ENCODE measurements at places on chromosomes 12 and 14. TPM values are rescaled to one million over a fixed set of nuclear protein-coding genes. Genes with fewer than 3 reads are reported as not detected.

DNA sequence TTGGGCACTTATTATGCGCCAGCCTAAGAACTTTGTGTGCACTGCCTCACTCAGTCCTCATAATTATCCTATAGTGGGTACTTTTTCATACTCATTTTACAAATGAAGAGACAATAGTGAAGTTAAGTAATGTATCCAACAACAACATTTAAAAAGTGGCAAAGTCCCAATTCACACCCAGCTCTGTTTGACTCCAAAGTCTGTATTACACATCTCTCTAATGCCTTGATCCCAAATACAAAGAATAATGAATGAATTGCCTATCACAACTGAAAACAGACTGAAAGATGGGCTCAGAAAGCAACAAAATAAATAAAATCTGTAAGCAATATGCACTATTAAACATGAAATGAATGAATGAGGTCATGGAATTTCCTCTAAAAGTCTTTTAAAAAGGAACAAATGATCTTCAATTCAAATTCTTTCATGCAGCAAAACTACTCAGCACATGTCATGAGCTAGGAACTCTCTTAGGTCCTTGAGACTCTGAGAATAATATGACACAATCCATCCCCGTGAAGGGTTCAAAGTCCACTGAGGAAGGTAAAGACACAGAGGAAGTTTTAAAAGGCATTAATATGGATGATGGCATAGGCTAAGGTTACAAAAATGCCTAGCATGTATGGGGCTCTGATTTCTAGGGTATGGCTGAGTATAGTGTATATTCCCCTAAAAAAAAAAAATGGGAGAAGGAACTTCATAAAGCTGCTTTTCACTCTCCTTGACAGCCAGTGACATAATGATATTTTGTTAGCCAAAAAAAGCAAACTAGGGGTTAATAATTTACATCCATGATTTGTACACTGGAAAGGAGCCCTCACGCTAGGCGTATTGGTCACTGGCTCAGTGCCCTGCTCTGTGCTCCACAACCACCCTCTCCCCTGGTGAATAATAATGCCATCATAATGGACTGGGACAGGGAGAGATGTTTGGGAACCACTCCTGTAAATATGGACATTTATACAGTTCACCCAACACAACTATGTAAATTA is 103.4 kb downstream of the SLC2A13 start:
- no peaks in the 10 kb centered on the region for H3K27me3 ChIP-seq
- no peak for DNase-seq
- no peak overlapping the region for H3K27ac ChIP-seq
- no peaks in the 10 kb centered on the region for H3K36me3 ChIP-seq
- no peak overlapping the region for H3K4me3 ChIP-seq

DNA sequence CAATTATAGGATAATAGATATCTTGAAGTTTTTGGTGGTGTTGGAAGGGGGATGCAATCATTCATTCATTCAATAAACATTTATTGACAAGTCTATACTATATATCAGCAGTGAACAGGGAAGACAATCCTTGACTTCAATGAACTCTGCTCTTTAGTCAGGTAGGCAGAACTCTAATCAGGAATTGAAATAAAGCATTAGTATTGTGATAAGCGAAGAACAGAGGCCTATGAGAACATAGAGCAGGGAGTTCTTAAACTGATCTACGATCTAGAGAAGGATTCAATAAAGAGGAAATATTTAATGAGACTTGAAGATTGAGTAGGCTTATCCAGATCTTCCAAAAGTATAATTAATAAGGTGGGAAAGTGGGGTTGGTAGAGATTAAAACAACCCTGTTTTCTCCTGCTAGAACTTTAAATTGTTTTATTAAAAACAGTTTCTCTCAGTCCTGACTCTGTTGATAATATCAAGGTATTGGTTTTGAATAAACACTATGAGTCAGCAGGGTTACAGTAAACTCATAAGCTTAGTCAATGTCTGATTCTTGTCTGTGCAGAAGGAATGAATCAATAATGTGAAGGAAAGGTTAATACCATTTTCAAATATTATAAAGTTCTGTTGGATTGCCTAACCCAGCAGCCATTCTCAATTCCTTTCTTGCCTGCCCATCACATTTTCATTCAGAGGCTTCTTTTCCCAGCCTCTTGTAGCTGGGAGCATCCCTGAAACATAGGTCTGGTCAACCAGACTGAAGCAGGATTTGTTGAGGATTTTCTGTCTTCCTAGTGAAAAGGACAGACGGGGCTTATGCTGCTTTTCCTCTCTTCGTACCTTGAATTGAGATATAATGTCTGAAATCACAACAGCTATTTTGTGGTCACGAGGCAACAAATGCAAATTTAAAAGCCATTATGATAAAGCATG is 38.9 kb upstream of the KTN1 start:
- no peaks in the 10 kb centered on the region for H3K36me3 ChIP-seq
- H3K4me1 ChIP-seq: no peaks in the 10 kb centered on the region
- DNase-seq: no peak
- no peak overlapping the region for H3K4me3 ChIP-seq

- no peak overlapping the region for H3K27ac ChIP-seq
- H3K4me1 ChIP-seq: no peaks in the 10 kb centered on the region
Observed at GRCh38 chr14:104383996-104384775, 195.4 kb upstream of the C14orf180 start.

- peak; percentile 21 for DNase-seq
- peaks cover 28% of the 10 kb centered on the region for H3K4me1 ChIP-seq
- H3K27me3 ChIP-seq: no peaks in the 10 kb centered on the region
- H3K36me3 ChIP-seq: no peaks in the 10 kb centered on the region
- H3K27ac ChIP-seq: no peak overlapping the region
Observed at GRCh38 chr12:65881965-65882413, 57.7 kb downstream of the HMGA2 start.

GRCh38 chr12:131910302-131911027 is 16.0 kb downstream of the ULK1 start:
- no peak overlapping the region for H3K27ac ChIP-seq
- H3K27me3 ChIP-seq: no peaks in the 10 kb centered on the region
- DNase-seq: no peak
- H3K4me1 ChIP-seq: peaks cover 7% of the 10 kb centered on the region
- H3K4me3 ChIP-seq: no peak overlapping the region
- peaks cover 72% of the 10 kb centered on the region for H3K36me3 ChIP-seq

DNA sequence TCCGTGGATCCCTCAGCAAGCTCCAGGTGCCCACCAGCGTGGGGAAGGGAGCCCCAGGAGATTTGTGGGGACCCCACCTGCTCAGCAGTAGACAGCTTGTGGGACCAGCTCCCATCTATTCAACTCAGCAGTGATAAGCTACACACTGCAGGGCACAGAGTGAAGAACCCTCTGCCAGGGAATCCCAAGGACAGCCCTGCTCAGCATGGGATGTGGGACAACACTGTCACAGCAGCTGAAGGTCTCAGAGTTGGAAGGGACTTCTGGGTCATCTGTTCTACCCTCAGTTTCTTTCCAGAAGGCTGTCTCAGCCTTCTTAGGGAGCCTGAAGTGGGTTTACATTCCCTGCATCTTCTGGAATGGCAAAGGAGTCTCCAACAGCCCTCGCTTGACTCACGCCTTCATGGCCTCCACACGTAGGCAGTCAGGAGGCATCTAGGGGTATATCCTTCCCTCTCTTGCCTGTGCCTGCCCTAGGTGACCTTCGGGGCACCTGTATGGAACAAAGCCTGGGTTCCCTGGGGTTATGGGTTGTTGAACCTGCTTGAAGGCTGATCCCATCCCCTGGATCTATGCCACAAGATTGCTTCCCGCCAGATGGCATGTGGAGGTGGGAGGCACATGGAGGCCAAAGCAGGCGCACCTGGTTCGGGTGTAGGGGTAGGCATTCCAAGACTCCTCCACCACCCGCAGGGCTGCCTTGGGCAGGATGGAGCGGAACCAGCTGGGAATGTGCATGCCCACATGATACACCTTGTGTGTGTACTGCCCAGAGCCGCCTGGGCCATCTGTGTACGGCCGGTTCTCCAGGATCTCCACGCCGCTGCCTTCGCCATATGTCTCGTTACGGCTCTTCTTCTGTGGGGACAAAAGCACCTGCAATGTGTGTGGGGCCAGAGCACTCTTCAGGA is 33.0 kb downstream of the ARL6IP4 start:
- H3K4me3 ChIP-seq: no peak overlapping the region
- no peaks in the 10 kb centered on the region for H3K27me3 ChIP-seq
- H3K4me1 ChIP-seq: no peaks in the 10 kb centered on the region

- H3K36me3 ChIP-seq: no peaks in the 10 kb centered on the region
- H3K27me3 ChIP-seq: no peaks in the 10 kb centered on the region
- no peak for DNase-seq
- no peak overlapping the region for H3K27ac ChIP-seq
- H3K4me3 ChIP-seq: peak overlapping the region; percentile 9
Observed at GRCh38 chr14:100709289-100710284, 17.1 kb upstream of the DLK1 start.

DNA sequence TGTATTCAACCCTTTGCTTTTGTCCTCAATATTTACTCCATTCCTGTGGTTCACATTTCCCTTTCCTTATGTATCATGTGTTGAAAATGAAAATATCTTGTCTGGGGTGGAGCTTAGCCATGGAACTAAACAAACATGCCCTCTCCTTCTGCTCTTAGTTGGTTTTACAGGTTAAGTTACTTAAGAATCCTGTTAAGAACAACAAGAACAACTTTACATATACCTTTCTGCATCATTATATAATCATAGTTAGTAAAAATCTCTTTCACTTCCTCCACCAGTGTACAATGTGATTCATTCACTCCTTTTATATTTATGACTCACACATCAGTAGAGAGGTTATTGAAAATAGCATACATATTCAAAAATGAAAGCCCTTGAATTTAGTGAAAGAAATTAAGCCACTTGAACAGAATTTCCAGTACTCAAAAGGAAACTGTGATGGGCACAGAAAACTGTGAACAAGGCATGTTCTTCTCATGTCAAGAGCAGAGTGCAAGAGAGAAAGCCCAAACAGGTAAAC is 307.7 kb downstream of the CCDC91 start:
- no peaks in the 10 kb centered on the region for H3K4me1 ChIP-seq
- H3K27me3 ChIP-seq: no peaks in the 10 kb centered on the region
- H3K27ac ChIP-seq: no peak overlapping the region
- no peak for DNase-seq
- no peak overlapping the region for H3K4me3 ChIP-seq
- H3K36me3 ChIP-seq: no peaks in the 10 kb centered on the region

DNA sequence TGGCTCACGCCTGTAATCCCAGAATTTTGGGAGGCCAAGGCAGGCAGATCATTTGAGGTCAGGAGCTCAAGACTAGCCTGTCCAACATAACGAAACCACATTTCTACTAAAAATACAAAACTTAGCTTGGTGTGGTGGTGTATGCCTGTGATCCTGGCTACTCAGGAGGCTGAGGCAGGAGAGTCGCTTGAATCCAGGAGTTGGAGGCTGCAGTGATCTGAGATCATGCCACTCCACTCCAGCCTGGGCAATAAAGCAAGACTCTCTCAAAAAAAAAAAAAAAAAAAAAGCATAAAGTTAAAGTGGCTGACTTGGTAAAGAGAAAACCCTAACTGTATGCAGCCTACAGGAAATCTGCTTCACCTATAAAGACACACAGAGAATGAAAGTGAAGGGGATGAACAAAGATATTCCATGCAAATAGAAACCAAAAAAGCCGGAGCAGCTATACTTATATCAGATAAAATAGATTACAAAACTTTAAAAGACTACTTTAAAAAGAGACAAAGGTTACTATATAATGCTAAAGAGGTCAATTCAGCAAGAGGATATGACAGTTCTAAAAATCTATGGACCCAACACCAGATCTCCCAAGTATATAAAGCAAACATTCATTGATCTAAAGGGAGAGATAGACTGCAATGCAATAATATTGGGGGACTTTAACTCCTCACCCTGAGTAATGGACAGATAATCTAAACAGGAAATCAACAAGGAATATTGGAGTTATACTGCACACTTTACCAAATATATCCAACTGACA is 4.1 kb downstream of the CLEC2B start:
- H3K4me1 ChIP-seq: no peaks in the 10 kb centered on the region
- no peak for DNase-seq
- no peak overlapping the region for H3K27ac ChIP-seq
- peak overlapping the region; percentile 40 for H3K4me3 ChIP-seq

GRCh38 chr12:14611640-14612203 is 44.0 kb upstream of the PLBD1 start:
- peaks cover 8% of the 10 kb centered on the region for H3K4me1 ChIP-seq
- H3K27me3 ChIP-seq: no peaks in the 10 kb centered on the region
- no peak overlapping the region for H3K4me3 ChIP-seq
- no peak overlapping the region for H3K27ac ChIP-seq
- DNase-seq: no peak

DNA sequence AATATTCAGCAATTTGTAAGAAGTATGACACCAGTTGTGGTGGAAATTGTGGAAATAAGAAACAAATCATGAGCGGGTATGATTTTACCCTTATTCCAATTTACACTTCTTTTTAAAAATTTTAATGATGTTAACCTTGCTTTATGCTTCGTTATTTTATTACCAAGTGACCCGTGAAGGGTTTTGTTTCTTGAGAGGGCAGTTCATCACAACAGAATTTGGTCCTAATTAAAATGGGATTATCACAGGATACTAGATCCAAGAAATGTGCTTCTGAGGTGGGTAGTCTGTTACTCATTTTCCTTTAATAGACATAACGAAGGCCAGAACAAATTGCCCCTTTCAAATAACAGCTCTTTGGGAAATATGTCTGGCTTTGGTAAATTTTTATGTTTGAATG is 25.5 kb upstream of the RASSF8 start:
- peaks cover 10% of the 10 kb centered on the region for H3K4me1 ChIP-seq
- no peak overlapping the region for H3K4me3 ChIP-seq
- no peak for DNase-seq
- no peaks in the 10 kb centered on the region for H3K36me3 ChIP-seq
- H3K27me3 ChIP-seq: no peaks in the 10 kb centered on the region

DNA sequence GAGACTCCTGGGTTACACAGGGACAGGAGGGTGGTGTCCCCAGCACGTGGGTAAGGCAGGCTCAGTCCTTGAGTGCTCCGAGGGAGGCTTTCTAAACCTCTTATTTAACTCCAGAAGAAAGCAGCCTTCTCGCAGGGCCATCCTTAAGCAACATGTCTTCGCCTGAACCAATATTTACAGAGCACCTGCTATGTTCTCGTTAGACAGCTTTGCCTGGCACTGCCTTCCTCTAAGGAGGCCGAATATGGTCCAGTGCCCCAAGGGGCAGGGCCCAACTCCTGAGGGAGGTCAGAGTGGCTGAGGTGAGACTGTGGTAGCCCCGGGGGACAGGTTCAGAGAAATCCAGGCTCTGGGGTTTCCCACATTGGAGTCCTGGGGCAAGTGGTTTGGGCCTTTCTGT is 2.1 kb upstream of the SCARB1 start:
- peaks cover 8% of the 10 kb centered on the region for H3K4me1 ChIP-seq
- no peak for DNase-seq
- H3K4me3 ChIP-seq: no peak overlapping the region

LLPH gene
- total RNA-seq: 5.0 TPM

ZDHHC22 gene
- not detected for total RNA-seq

RFLNA gene
- total RNA-seq: 6.5 TPM

ZDHHC17 gene
- total RNA-seq: 21.7 TPM

TRIM9 gene
- total RNA-seq: 2.1 TPM

RPL41 gene
- 923 TPM for total RNA-seq

PTCSC3 gene
- not detected for total RNA-seq

CFAP251 gene
- total RNA-seq: 3.4 TPM

GLT8D2 gene
- total RNA-seq: 45.2 TPM

IL26 gene
- not detected for total RNA-seq

SLC4A8 gene
- 7.1 TPM for total RNA-seq

SERPINA12 gene
- not detected for total RNA-seq

KIF5A gene
- 2.7 TPM for total RNA-seq

TBX3 gene
- total RNA-seq: 3.5 TPM

GPRC5D gene
- total RNA-seq: not detected
